ENCODE measurements at places on chromosomes 3 and 15.

DNA sequence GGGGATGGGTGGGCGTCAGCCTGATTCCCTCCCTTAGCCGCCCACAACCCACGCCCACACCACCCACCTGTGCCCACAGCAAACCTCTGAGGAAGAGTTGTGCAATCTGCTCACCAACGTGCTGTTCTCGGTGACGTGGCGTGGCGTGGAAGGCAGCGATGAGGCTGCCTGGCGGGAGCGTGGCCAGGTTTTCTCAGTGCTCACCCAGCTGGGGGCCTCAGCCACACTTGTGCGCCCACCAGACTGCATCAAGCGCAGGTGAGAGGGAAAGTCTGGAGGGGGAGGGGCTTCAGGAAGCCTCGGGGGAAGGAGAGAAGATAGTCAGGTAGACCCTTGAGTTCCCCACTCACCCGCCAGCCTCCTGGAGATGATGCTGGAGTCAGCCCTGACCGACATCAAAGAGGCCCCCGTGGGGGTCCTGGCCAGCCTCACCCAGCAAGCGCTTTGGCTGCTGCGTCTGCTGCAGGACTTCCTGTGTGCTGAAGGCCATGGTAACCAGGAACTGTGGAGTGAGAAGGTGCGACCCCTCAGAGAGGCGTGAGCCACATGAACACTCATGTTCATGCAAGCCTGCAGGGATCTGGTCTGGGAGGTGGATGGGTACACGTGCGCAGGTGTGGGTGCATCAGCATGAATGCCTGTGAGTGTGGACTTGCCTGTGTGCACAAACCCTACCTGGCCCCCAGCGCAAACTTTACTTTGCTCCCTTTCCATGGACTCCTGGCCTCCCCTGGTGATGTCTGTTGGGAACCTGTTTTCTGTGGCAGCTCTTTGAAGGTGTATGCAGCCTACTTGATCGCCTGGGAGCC is 21.7 kb downstream of the NBEAL2 start:
- DNase-seq: no peak

- DNase-seq: no peak
These were observed 15.7 kb downstream of the CIDEC start for GRCh38 chr3:9864200-9864927.

GRCh38 chr3:197854596-197855343 is 63.7 kb downstream of the LRCH3 start:
- peak; percentile 86 for DNase-seq

GRCh38 chr3:42751609-42752008 is 21.4 kb downstream of the CCDC13 start:
- DNase-seq: no peak

GRCh38 chr3:81951106-81951505 is 189.7 kb upstream of the GBE1 start:
- no peak for DNase-seq

DNA sequence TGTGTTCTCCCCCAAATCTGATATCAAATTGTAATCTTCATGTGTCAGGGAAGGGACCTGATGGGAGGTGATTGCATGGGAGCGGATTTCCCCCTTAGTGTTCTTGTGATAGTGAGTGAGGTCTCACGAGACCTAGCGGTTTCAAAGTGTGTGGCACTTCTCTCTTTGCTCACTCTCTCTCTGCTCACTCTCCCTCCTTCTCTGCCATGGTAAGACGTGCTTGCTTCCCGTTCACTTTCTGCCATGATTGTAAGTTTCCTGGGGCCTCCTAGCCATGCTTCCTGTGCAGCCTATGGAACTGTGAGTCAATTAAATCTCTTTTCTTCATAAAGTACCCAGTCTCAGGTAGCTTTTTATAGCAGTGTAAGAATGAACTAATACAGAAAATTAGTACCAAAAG is 30.6 kb upstream of the OR5H6 start:
- DNase-seq: no peak

DNA sequence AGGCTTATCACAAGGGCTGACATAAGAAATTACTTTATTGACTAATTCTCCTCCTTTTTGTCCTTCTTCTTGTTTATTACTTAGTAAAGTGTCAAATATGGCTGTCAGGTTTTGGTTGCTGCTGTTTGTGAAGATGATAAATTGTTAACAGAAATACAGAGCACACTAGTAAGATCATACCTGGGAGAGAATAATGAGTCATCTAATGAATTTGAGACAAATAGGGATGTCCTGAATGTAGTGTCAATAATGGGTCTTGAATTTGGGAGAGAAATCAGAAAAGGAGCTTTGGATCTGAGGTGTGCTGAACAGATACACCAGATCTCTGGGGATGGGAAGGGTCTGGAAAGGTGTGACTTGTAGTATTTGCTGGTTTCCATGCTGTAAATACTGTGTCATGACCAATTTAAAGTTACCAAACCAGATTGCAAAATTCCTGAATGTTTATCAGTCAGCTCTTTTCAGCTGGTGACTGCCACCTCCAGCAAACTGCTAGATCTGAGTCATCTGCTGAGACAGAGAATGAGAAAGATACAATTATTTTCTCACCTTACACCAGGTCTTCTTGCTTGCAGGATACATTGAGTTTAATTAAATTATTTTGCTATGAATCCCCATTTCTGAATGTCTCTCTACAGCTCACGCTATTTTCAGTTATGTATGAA is 76.7 kb upstream of the SATB1 start:
- no peak for DNase-seq

DNA sequence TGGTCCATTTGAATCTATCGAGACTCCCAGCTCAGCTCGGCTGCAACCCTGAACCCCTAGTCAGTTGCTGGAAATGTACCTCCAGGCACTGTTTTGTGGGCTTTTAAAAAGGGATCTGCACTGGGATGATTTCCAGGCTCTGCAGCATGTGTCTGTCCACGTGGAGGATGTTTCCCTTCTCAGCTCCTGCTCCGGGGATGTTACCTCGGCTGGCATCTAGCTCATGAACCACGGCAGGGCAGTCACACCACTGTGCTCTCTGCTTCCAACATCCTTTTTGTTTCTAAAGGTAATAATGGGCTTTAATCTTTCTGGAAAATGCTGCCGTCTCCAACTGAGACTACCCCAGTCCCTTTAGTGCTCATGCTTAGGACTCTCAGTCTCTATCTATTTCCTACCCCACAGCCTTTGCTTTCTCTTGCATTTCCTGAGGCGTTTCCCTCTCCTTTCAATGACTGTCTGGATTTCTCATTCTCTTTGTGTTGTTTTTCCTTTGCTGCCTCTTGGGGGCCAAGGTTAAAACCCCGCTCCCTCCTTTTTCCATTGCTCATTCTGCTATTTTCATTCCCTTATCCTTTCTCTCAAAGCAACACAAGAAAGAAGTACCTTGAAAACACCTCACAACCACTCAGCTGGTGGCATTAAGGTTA is 42.9 kb upstream of the AKAP13 start:
- DNase-seq: no peak

DNA sequence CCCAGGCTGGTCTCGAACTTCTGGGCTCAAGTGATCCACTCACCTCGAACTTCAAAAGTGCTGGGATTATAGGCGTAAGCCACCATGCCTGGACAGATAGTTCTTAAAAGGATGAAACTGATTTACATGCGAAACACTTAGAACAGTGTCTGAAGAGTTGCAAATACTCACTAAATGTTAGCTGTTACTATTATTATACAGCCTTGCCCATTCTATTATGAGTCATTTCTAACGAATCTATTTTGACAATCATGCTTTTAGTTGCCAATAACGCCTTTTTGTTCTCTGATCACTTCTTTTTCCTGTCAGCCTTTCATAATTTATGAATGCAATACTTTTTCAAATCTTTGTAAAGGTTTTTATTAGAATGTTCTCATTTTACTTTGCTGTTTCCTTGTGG is 112.7 kb downstream of the SNRK start:
- DNase-seq: no peak

DNA sequence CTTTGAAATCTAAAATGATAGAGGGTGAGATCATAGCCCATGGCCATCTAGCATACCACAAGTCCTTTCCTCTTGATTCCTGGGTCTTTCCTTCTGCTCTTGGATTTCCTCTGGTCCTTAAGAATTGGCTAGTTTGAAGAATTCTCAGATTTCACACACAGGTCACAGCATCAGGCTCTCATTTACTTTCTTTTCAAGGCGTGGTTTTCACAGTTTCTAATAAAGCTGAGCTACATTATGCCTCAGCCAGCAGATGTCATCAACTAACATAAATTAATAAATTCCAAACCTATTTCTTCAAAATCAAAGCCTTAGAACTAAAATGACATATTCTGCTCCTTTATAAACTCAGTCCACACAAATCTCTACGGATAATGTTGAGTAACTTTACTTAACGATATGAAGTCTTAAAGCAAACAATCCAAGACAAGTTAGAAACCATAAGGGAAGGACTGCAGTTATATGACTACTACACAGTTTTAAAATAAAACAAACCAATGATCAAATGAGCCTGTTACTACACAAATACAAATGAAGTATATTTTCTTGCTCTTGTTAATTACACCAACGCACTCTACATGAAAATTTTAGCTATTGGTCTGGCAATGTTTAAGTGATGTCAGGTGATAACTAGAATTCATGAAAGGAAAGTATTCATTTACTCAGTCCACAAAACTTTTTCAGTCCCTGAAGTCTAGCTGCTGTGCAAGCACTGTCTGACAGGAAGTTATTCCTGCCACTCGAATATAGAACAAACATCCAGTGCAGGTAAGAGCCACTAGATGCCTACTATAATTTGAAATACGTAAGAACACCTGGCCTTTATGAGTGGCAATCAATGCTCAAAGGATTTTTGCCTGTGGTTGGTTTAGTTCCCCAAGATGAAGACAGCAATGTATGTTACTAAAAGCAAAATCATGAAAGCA is 9.2 kb downstream of the CCDC14 start:
- no peak for DNase-seq

- DNase-seq: no peak
These were observed 32.8 kb upstream of the TSEN2 start for GRCh38 chr3:12451481-12451880.

DNA sequence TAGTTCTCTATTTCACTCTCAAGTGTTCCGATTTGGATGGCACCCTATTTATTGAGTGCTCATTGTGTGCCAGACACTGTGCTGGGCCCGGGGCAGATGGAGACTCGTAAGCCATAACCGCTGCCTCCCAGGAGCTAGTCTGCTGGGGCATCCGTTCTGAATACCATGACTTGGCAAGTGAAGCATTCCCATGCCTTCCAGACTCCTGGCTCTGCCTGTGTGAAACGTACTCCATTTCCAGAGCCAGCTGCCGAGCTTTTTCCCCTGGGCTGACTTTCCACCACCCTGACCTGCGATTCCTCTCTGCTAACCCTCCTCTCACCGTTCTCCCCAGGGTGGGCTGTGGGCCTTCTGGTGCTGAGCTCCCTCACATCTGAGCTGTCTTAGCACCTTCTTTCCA is 303.1 kb upstream of the CTDSPL start:
- DNase-seq: no peak

DNA sequence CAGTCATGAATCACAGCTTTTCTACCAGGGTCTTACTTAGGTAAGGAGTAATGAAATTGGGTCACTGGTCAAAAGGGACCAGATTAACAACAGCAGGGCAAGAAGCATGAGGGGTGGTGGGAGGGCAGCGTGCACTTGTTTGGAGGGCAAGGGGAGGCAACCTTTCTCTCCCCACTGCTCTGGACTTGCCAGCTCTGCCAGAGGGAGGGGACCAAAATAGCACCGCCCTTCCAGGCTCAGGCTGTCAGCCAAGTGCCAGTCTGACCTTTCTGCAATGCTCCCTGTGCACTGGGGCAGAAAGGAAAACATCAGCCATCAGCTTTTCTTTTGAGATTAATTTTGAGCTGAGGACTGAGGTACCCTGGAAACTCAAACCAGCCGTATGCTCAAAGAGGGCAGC is 4.5 kb upstream of the ULK3 start:
- DNase-seq: no peak

DNA sequence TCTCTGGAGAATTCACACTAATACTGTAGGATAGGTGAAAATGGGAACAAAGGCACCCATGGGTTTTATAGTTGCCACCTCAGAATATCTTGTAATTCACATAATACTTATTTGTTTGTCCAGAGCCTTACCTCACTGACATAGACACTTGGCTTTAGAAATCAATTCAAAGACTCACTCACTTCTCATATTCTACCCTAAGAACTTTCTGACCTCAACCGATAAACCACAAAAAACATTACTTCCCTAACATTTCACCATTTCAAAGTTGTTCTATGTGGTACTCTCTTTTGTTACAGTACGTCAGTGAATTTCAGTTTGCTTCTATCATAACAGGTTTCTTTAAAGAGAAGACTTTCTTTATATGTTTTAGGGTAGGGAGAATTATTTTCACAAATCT is 359.3 kb downstream of the IGSF11 start:
- DNase-seq: no peak

GRCh38 chr3:66858656-66859381 is 139.3 kb upstream of the KBTBD8 start:
- DNase-seq: no peak

- DNase-seq: no peak
These were observed 412.0 kb downstream of the FHIT start for GRCh38 chr3:60839246-60839645.

DNA sequence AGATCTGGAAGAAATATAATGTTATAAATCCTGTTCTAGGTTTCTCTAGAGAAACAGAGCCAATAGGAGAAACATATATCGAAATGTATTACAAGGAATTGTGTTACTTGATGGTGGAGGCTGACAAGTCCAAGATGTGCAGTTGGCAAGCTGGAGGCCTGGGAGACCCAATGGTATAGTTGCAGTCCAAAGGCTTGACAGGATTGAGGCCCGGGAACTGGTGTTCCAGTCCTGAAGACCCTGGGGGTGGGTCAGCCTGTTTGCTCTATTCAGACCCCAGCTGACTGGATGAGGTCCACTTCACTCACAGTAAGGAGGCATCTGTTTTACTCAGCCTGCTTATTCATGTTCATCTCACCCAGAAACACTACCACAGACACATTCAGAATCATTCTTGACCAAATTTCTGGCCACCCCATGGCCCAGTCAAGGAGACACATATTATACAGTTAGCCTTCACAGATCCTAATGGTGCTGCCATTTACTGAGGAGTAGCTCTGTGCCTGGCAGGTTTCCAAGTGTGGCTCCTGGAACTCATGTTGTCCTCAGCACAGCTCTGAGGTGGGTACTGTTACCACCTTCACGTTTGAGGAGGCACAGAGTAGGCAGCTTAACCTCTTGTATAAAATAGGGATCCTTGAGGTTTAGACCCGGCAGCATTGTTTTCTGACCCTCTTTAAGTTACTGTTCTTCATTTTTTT is 3.7 kb downstream of the TRAK1 start:
- DNase-seq: no peak

- no peak for DNase-seq
These were observed 46.0 kb downstream of the RAB11A start for GRCh38 chr15:65914981-65915925.
